ENCODE measurements at places on chromosomes 5 and 9. TPM values are rescaled to one million over a fixed set of nuclear protein-coding genes. Genes with fewer than 3 reads are reported as not detected.

DNA sequence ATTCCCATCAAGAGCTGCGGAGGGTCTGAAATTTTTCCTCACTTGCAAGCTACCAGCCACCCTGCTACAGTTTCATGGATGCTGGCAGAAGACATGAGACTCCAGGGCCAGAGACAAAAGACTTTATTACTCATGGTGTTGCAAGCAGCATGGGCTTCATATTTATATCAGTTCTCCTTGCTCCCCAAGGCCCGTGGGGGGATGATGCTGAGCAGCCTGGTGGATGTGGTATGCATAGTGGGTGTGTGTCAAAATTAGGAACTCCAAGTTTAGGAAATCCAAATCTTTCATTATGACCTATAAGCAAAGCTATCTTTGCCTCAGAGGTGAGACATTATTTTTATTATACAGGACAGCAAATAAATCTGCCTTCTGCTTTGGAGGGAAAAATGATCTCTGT lies 105.7 kb upstream of the ALDH1B1 start:
- DNase-seq = no peak

DNA sequence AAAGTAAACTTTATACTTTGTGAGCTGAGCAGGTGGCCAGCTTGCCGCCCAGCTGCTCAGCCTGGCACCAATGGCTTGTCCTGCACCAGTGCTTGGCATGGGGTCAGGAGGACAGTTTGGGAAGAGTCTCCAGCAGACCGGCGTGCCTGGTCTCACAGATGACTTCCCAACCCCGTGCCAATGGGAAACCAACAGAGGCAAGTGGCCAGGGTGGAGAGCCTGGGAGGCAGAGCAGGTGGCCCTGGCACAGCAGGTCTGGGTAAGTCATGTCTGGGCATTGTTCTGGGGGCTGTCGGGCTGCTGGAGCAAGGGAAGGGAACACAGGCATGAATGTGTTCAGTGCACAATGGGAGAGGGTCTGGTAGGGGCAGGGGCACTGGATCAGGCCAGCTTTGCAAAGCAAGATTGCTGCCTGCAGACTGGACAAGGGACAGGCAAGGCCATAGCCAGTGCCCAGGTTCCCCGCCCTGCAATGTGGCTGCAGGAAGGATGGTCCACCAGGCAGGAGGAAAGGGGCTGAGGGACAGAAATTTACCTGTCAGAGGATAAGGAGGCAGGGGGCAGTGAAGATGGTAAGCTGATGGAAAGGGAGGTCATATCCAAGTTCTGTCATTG lies 76.2 kb upstream of the ALDH1B1 start:
- DNase-seq = no peak

Gene GARIN3
- not detected for total RNA-seq

Gene PRDM9
- not detected for total RNA-seq

Gene GFPT2
- total RNA-seq = 0.46 TPM

DNA sequence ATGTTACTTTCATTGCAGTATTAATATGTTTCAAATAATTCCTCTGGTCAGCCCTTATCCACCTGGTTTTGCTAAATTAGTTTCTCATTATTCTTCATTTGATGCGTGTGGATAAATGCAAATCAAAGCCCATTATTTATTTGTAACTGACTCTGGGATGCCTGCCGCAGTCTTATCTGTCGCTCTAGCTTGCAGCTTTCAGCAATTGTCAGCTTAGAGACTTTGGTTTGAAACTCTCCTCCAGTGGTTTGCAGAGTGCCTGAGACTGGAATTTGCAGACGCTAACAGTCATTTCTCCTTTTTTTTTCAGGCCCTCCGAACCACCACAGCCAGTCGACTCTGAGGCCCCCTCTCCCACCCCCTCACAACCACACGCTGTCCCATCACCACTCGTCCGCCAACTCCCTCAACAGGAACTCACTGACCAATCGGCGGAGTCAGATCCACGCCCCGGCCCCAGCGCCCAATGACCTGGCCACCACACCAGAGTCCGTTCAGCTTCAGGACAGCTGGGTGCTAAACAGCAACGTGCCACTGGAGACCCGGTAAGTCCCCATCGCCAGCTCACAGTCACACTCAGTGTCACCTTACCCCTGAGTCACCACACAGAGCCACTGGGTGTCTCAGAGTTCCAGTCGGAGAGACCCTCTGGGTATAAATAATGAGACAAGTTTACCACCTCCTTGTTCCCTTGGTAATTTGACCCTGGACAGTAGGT lies 339.0 kb upstream of the WWC1 start:
- DNase-seq = no peak

DNA sequence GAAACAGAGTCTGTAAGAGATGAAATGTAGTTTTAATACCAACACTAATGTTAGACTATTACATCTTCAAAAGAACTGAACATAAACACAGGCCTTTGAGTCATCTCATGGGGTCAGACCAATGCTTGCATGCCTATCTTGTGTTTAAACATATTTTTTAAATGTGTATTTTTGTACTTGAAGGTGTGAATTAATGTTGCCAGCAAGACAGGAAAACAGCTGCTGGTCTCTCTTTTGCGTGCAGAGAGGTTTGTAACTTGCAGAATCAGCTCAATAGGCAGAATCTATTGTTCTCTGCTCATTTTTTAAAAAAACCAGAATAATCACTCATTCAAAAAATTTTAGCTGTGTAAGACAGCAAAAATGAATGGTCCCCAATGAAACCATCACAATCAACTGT lies 180.2 kb downstream of the ALDH1A1 start:
- no peak for DNase-seq

DNA sequence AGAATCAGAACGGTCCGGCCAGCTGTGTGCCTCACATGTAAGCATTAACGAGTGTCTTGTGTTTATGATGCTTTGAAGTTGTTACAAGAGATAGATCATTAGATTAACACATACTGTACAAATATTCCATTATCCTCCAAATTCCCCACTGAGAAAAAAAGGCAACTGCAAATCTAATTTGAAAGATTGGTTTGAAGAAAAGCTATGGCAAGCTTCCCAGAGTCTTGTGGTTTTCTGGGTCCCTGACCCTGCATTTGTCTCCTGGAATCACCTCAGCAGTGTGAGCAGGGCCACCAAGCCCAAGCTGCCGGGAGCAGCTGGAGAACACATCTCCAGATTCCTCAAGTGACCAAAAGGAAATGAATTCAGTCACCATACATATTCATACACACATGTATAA lies 36.9 kb upstream of the ADAMTS16 start:
- DNase-seq = no peak

DNA sequence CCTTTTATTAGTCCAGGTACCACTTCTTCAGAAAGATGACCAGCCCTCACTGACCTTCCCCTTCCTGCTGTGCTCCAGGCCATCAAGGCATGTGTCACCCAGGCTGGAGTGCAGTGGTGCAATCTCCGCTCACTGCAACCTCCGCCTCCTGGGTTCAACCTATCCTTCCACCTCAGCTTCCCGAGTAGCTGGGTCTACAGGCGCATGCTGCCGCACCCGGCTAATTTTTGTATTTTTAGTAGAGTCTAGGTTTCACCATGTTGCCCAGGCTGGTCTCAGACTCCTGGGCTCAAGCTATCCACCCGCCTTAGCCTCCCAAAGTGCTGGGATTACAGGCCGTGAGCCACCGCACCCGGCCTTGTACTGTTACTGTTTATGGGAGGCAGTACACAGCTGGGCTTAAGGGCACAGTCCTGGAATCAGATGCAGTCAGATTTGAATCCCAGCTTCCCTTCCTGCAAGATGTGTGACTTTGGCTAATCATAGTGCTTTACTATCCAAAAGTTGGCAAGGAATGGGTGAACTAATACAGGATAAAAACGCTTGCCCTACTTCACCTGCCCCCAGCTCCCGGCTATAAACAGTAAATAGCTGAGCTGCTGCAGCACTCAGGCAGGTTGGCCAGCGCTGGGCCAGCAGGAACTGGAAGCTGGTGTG lies 483 bp upstream of the EIF4EBP3 start:
- DNase-seq = no peak

Gene DAPK1
- 66.5 TPM for total RNA-seq

GRCh38 chr9:2559192-2560152 lies 62.1 kb upstream of the VLDLR start:
- no peak for DNase-seq

Gene ZMYND19
- 26.1 TPM for total RNA-seq

DNA sequence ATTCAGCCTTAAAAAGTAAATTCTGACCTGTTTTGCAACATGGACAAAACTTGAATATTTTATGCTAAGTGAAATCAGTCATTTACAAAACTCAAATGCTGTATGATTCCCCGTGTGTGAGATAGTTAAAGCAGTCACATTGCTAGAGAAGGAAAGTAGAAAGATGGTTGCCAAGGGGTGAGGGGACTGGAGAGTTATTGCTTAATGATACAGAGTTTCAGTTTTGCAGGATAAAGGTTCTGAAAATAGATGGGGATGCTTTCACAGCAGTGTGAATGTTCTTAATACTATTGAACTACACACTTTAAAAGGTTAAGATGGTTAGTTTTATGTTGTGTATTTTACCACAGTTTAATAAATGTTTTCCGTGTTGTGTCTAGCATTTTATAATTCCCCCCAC lies 51.2 kb downstream of the SGCD start:
- DNase-seq = no peak

- no peak for DNase-seq
These were observed 39.8 kb downstream of the CYSTM1 start for GRCh38 chr5:140214831-140215230.

All from pulmonary artery endothelial cell (primary cell).